ENCODE measurements at places on chromosomes 1 and 21.

DNA sequence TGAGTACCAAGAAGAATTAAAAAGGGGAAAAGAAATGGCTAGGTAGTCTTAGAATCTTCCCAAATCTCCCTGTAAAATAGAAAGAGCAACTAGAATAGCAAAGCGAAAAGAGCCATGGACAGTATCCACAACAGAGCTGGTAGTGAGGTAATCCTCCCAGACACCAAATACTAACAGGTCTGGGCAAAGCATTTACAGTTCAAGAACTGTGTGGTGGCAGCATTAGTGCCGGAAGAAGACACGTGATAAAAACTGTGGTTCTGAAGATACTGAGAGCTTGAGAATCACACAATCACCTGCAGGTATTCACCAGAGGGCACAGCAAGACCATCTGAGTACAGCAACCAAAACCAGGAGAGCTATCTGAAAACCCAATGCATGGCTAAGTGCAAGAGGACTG, 31.8 kb upstream of the OLIG2 start:
- no peak for DNase-seq

DNA sequence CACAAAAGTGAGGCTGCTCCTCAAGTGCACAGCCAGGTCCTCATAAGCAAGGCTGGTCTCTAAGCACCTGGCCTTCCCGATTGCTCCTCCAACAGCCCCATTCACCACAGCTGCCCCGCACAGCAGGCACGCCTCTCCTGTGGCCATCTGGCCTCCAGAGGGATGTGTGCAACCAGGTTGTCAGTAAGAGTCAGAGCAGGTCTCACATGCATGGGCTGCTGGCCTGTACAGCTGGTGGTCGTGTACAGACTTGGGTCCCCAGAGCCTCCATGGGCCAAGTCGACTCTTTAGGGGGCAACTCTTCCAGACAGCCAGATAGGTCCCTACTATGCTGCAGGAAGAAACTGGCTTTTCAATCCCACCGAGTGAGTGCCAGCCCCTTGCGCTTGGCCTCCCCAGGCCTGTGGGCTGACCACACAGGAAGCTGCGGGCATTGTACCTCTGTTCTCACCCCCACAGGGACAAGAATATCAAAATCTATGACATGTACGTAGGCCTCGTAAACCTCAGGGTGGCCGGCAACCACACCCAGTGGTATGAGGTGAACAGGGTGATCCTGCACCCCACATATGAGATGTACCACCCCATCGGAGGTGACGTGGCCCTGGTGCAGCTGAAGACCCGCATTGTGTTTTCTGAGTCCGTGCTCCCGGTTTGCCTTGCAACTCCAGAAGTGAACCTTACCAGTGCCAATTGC, 1.4 kb downstream of the PRSS38 start:
- DNase-seq = no peak

DNA sequence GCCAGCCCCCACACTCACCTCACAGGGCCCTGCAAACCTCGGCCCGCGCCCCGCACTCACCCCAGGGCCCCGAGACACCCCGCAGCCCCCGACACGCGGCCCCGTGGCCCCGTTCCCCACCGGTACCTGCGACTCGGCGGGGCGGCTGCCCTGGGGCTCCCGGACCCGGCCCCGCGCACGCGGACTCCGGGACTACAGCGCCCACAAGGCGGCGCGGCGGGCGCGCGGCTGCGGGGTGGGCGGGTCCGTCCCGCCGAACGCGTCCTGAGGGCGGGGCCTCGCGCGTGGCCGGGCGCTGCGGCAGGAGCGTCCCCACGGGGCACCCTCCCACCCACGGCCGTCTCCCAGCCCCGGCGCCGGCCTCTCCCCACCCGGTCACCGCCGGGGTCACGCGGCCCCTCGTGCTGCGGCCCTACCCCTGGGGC, at the start of gene SLC19A1:
Gene SLC19A1 (minus strand): TSS at position 199 of the 425 bp plus-strand sequence. CDS start 4,481 bp downstream, outside the sequence.
- peak; percentile 45 for DNase-seq

- DNase-seq = no peak
Measured at GRCh38 chr1:43495204-43495603, 35.5 kb upstream of the PTPRF start.

DNA sequence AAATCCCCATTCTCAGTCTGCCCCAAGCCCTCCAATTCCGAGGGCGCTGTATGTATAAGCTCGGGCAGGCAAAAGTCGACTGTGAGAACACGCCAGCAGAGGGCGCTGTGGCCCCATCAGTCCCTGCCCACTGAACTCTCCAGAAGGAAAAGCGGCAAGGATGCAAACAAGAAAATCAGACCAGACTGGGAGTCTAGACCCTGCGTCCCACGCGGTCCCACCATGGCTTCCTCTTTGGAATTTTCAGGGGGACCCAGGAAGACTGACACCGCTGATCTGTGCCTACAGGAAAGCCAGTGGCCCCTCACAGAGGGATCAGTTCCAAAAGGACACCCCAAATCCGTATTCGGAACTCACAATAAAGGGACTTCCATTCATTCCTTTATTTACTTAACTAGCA, 19.5 kb downstream of the TEX35 start:
- peak; percentile 88 for DNase-seq
